ENCODE measurements at places on chromosomes 7 and 10.

- DNase-seq: no peak
These were observed 633.5 kb downstream of the SORCS3 start for GRCh38 chr10:105274556-105275070.

DNA sequence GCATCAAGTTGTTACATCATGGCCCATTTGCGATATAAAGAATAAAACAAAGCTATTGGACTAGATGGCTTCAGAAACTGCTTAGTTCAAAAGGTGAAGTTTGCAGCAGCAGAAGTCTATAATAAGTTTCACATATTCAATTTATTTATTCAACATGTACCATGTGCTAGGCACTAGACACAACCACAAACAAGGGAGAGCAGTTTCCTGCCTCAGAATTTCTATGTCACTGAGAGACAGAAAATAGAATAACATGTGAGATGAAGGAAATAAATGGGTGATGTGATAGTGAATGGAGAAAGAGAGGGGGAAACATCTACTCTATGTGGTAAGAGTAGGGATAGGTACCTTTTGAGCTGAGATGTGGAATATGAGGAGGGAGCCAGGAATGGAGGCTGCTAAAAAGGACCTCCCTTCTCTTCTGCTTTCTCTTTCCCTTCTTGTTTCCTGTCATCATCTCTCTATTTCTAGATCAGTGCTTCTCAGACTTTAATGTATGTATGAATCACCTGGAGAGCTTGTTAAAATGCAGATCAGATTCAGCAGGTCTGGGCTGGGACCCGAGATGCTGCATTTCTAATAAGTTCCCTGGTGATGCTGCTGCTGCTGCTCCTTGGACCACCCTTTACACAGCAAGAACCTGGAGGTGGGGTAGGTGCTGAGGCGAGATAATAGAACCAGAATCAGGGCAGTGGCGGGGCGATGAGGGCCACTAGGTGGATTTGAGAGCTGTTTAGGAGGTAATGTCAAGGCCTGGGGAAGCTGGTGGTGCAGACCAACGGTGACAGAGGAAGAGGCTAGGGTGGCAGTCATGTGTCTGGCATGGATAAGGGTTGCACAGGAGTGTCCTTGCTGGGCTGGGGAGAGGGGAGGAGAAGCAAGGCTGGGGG lies 13.7 kb upstream of the INMT start:
- DNase-seq: no peak

GRCh38 chr7:15462721-15463389 lies 99.0 kb downstream of the AGMO start:
- DNase-seq: no peak

GRCh38 chr10:112507046-112507445 lies 60.0 kb downstream of the VTI1A start:
- DNase-seq: no peak

- peak; percentile 87 for DNase-seq
These were observed 42.6 kb downstream of the FAM20C start for GRCh38 chr7:234708-235553.

DNA sequence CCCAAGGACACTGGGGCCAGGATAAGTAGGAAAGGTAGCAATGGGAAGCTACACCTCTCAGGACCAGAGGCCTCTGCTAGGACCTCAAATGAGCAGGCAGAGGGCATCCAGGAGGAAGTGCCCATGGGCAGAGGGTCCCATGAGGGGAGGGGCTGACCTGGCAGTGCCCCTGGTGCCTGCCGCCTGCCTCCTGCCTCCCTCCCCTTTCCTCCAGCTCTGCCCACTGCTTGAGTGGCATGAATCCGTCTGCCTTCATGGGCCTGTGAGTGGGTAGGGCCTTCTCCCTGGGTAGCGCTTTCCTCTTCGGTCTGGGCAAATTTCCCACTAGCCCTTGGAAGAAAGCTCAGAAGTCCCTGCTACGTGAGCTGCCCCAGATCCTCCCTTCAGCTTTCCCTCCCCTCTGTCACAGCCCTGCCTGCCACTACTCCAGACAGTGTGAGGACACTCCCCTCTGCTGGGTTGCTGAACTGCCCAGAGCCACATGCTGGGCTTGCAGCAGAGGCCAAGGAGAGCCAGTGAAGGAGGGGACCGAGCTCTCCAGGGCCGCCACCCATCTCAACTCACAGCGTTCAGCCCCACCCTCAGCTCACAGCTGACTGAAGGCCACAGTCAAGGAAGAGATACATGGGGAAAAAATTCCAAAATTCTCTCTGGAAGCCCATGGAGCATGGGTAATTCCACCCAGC lies 141.4 kb downstream of the ARHGAP22 start:
- DNase-seq: peak; percentile 48

- DNase-seq: no peak
These were observed 8.4 kb downstream of the EIF4H start for GRCh38 chr7:74182453-74183090.

DNA sequence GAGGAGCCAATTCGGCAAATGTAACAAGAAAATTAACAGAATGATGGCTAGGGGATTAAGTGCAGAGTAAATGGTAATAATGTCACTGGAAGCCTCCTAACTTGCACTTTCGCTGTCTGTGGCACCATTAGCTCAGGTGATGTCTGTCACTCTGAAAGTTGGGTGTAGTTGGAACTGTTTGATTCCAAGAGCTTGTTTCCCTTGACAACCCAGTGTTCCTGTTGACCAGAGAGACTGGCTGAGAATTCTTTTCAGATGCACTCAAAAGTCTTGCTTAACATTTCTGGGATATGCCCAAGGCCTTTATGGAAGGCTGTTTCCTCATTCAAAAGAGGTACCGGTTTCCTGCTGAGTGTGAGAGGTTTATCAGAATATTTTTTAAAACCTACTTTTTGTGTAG lies 49.6 kb downstream of the PLPP4 start:
- no peak for DNase-seq

DNA sequence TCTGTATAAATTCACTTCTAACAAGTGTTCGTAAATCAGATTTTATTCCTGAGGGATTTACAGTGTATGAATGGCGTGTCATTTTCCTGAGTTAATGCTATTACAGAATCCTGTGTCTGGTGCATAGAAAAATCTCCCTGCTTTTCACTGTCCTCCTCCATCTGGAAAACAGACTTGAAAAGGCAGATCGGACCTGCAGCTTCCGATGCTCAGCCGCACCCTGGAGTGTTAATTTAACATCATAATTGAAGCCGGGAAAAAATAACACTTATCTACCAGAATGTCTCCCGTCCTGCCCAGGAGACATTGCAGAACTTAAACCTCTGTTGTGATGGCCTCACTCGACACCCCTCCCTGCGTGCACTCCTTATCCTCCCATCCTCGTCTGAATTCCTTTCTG lies 442.1 kb upstream of the FOXK1 start:
- no peak for DNase-seq

GRCh38 chr7:36781011-36781738 lies 56.9 kb upstream of the AOAH start:
- no peak for DNase-seq

DNA sequence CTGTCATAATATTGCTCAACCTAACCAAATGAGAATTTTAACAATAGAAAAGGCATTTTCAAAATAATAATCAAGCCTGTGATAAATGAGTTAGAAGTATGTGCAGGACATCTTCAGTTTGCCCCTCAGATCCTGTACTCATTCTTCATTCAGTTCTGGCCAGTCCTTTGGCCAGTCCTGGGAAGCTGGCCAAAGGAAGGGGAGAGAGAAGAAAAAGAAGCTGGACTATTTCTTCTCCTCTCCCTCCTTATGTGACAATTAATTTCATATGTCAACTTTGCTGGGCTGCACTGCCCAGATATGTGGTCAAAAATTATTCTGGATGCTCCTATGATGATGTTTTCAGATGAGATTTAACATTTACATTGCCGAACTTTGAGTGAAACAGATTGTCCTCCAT lies 31.6 kb upstream of the ITGB8 start:
- DNase-seq: no peak

GRCh38 chr7:138903859-138904435 lies 77.2 kb downstream of the KIAA1549 start:
- DNase-seq: no peak

- no peak for DNase-seq
These were observed 1020.0 kb upstream of the KCND2 start for GRCh38 chr7:119252962-119253361.

DNA sequence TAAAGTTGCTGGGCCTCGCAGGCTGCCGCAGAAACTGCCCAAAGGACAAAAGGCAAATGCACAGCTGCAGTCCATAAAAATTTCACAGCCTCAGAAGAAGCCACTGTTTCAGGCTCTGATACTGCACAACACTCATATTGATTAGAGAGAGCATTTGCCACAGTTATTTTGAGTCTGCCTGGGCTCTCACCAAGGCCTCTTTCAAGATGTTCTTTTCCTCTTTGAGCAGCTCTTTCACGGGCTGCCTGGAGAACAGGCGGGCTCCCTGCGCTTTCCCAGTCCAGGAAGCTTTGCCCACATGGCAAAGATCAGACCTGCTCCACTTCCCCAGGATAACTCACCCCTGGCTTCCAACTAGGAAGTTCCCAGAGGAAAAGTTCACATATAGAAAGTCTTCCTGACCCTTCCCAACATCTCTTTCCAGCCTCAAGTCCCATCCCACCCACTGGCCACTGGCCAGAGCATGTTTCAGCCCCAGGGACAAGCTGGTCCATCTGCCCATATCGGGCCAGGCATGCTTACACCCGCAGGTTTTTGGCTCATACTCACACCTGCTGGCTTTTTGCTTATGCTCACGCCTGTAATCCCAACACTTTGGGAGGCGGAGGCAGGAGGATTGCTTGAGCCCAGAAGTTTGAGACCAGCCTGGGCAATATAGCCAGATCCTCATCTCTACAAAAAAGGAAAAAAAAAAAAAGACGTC lies 3.3 kb downstream of the SLIT1 start:
- DNase-seq: no peak

DNA sequence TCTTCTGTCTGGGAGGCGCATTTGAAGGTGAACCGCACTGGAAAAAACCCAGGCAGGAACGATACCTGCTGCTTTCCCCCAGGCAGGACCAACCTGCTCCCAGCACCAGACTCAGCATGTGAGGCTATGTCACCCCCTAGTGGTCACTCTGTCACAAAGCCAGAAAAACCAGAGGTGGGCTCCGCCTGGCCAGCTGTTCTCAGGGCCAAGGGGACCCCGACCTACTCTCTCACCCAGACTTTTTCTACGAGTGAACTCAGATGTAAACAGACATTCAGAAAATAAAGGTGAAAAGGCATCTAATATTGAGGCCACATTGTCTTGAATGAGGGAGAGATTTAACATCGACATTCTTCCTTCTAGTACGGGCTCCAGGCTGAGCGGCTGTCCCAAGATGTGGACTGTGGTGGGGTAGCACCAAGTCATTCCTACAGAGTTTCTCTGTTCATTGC lies 117.3 kb downstream of the PRKAG2 start:
- DNase-seq: no peak

GRCh38 chr7:54864663-54865062 lies 105.7 kb upstream of the SEC61G start:
- DNase-seq: no peak

DNA sequence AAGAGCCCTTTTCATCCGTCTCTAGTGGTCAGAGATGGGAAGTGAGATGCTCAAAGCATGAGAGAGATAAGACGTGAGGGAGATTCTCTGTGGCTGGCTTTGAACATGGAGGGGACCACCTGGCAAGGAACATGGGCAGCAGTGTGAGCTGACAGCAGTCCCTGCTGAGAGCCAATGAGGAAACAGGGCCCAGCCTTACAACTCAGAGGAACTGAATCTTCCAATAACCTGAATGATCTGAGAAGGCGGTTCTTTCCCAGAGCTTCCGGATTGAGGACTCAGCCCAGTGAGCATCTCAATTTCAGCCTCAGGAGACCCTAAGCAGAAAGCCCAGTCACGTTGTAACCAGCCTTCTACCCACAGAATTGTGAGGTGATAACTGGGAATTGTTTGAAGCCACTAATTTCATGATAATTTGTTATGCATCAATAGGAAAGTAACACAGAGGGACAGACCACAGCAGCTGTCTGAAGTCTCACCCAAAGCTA lies 33.9 kb upstream of the IKZF1 start:
- DNase-seq: no peak

GRCh38 chr7:150415161-150416153 lies 35.0 kb upstream of the GIMAP8 start:
- no peak for DNase-seq

DNA sequence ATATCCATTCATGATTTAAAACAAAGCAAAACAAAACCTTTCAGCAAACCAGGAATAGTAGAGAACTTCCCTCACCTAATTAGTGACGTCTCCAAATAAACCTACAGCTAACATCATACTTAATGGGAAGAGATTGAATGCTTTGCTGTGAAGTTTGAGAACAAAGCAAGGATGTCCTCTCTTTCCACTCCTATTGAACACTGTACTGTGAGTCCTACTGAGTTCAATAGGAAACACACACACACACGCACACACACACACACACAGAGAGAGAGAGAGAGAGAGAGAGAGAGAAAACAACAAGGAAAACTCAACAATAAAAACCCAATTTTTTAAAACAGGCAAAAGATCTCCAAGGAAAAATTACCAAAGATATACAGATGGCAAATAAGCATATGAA lies 32.3 kb downstream of the PODXL start:
- DNase-seq: no peak

DNA sequence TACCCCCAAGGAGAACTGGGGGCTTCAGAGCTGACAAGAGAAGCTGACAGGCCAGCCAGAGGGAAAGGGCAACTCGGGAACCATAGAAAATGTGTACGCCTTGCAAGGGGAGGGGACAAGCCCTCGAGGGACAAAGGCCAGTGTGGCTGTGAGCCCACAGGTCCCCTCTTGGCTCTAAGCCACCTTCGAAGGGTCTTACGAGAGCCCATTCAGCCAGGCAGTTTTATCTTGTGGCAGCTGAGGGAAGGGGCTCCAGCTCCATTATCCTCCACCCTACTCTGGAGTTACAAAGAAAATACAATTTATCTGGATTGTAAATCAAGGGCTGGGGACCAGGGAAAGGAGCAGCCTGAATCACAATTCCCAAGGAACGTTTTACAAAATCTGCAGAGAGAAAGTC lies 159.5 kb upstream of the ZMIZ1 start:
- DNase-seq: no peak

DNA sequence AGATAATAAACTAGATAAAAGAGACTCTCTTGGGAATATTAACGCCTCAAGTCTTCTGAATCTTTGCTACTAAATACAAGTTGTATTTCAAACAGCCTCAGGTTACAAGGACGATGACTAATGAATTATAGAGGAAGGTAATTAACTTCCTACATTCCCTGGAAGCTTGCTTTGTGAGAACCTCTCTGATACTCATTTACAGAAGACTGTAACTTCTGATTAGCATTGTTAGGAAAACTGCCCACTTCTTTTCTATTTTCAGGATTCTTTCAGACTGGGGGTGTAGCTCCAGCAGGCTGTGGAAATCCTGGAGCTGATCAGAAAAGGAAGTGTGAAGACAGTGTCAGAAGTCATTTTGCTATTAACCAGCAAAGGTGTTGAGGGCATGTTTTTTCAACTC lies 316.7 kb upstream of the NPSR1 start:
- no peak for DNase-seq

- DNase-seq: no peak
These were observed 31.8 kb upstream of the ABCA13 start for GRCh38 chr7:48139459-48139858.

- DNase-seq: peak; percentile 73
These were observed 64.3 kb downstream of the MYL10 start for GRCh38 chr7:101564778-101565211.

DNA sequence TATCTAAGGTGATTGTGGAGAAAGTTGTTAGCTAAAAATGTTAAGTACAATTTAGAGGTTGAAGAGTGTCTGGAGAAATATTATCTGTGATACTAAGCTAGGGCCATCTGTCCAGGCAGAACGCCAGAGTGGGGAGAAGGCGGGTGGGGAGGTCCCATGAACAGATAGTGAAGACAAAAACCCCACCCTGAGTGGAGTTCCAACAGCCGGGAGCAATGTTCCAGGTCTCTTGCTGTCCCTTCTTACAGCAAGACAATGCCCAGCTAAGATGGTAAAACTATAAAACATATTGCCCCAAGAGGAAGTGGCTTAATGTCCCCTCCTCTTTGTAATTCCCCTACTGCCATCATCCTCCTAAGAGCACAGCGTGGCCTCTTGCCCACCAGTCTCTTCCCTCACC lies 10.4 kb upstream of the IL15RA start:
- DNase-seq: no peak
